AG09319 (cell line): ENCODE measurements at places on chromosomes 2 and 18.

DNA sequence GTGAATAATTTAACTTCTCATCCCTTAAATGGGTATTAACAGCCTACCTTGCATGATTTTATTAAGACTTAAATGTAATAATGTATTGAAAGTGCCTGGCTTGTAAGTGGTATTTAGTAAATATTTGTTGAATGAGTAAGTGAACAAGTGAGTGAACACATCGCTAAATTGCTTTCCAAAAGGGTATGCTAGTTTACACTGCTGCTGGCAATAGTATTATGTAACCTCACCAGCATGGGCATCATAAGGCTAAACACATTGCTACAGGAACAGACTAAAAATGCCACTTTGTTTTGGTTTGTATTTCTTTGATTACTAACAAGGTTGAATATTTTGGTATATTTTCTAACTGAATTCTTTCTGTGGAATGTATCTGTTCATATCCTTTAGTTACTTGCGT is 9.8 kb downstream of the WDR43 start:
- DNase-seq: no peak

GRCh38 chr2:120330946-120331822 is 14.8 kb upstream of the INHBB start:
- no peak for DNase-seq

DNA sequence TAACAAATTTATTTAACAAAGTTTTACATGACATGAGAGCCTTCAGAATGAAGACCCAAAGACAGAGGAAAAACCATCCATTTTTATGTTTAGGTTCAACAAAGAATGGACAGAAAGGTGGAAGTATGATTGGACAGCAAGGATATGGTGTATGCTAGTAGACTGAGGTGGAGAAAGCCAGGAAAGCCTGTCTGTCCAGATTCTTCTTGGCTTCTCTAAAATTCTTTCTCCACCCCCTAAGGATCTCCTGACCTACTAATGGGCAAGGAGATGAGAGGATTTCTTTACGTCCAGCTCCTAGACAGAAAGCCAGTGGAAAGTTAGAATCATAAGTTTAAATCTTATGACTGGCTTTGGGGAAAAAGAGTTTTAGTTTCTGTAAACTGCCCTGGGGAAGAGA is 3.0 kb downstream of the ATIC start:
- DNase-seq: no peak

DNA sequence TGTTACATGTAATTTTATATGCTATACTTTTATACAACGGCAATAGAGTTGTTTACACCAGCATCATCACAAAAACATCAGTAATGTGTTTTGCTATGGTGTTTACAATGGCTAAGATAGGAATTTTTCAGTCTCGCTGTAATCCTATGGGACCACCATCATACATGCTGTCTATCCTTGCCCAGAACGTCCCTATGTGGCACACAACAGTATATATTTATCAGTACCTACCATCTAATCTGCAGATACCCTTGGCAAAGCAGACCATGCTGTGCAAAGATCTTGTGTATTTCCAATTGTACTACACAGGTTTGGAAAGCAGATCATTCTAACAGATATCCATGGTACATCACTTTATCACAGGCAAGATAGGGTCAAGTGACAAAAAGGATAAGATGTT is 15.3 kb downstream of the RPL31 start:
- no peak for DNase-seq

DNA sequence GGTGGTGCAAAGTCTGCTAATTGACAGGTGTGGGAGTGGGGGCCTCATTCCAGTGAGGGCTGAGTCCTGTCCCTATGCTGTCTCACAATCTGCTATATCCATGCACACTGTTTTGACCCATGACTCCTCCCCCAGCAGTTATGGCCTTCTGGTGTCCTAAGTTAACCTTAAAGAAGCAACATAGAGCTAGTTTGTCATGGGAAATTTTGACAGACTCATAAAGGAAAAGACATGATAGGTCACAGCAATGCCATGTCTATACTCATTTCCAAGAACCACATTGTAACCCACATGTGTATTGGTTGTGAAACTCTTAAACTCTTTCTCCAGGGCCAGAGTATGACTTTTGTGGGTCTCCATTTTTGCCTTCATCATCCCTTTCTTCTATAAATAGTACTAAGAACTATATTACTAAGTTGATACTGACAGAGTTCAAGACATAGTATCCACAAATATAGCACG is 78.2 kb upstream of the SLC1A4 start:
- DNase-seq: no peak

DNA sequence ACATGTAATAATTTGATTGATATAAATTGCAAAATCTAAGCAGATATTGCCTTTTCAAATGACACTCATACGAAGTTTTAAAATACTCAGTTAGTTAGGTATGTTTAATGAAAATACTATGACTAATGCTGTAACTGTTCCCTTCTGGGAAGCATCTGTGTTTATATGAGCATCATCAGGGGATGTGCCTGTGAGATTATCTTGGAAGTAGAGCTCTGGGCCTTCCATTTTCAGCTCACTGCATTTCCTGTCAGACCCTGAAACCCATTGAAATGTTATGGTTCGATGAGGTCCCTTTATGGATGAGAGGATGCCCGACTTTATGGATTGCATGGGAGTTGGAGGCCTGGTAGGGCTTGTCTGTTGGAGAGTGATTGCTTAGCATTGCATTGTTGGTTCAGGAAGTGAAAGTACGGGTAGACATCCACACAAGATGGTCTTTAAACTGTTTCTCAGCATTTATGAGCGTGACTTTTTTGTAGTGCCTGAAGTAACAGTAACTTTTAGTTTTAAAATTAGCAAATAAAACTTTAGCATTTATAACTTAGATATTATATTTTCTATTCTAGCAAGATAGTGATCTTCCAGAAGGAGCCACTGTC is 28.7 kb downstream of the ELP2 start:
- DNase-seq: peak; percentile 80

DNA sequence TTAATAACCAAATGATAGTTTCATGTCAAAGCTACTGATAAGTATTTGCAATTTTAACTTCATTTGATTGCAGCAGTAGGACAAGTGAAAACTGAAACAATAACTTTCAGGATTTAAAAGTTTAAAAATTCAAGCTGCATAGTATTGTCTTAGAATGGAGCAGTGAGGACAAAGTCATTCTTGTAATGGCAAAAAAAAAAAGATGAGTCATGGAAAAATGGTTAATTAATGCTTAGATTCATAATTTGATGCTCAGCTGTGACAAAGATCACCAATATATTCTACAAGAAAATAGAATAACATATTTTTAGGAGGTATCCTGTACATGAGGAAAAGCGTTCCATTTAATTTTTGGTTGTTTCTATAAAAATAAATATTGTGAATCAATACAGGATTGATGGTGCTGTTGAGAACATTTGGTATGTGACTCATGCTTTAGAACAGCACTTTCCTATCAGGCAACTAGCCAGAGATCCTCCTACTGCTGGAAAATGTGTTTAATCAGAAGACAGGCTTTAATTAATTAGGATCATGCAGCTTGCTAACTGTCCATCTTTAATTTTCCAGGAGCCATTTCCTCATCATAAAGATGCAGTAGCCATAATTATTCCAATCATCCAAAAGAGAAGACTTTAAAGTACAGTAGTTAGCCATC is 239.0 kb upstream of the MMADHC start:
- DNase-seq: no peak

DNA sequence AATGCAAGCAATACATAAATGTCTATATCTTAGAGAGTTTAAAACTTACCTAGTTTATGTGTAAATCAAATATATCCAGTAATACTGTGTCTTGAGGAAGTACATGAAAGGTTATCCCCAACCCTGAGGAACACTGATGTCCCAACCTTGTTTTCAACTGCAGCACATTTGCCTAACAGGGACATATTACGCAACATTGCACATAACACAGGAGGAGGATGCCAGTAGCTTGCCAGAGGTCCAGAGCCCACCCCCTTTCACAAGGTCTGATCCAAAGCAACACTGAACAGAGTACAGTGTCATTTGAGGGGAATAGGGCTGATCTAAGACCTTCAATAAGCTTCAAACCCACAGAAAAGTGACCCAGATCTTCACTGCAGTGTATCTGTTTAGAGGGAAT is 678.5 kb downstream of the ARHGAP15 start:
- no peak for DNase-seq

GRCh38 chr2:20132990-20133535 is 81.6 kb upstream of the LAPTM4A start:
- DNase-seq: no peak

- no peak for DNase-seq
These were observed 56.2 kb downstream of the UXS1 start for GRCh38 chr2:106137731-106138521.

DNA sequence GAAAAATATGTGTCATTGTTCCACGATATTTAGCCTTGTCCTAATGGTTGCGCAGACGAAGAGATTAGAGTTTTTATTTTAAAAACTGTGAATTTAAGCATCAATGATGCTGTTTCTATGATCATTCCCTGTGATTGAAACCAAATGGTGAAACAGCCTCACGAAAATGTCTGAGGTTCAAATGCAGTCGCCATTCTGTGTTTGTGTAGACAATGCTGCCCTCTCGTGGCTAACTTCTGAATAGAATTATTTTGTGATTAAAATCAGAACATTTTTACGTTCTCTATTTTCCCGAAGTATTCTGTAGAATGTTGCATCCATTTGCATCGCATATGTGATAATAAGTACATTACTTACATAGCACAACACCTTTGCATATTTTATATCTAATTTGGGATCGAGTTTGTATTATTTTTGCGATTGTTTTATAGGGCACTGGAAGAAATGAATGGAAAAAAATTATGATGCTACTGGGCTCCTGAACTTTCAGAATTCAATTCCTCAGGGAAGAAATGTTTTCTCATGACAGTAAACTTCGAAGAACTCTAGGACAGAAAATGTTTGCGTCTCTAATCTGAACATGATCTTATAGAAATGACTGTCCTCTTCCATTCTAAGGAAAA is 54.8 kb upstream of the CREB1 start:
- DNase-seq: peak; percentile 46

DNA sequence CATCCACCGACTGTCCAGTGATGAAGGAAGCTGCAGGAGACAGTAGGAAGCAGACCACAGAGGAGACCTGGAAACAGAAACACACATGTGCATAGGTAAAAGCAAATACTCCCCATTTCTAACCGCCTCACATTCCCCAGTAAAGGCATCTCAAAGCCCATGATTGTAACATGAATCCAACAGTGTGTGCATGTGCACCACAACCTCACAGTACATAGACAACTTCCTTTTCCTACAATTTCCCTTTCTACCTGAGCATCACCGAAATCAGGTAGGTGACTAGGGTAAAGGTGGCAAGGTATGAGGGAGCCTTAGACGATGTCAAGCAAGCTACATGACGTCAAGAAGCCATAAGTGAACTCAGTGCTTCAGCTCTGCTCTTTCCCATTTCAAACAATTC is 30.6 kb upstream of the MREG start:
- DNase-seq: no peak

DNA sequence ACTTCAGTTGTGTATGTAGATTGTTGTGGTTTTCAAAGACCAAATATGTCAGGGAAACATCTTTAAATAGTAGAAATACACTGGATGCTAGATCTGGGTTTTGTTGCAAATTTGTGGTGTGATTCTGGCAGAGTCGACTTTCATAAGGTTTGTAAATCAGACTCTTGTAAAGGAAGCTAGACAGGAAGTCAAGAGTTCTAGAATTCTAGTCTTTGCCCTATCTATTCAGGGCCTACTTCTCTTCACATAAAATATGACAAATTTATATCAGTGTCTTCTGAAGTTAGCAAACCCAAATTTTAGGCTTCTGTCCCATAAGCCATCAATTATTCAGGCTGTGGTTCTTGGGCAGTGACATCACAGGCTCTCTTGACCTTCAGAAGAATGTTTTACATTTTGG is 1579.2 kb upstream of the PIK3C3 start:
- no peak for DNase-seq

DNA sequence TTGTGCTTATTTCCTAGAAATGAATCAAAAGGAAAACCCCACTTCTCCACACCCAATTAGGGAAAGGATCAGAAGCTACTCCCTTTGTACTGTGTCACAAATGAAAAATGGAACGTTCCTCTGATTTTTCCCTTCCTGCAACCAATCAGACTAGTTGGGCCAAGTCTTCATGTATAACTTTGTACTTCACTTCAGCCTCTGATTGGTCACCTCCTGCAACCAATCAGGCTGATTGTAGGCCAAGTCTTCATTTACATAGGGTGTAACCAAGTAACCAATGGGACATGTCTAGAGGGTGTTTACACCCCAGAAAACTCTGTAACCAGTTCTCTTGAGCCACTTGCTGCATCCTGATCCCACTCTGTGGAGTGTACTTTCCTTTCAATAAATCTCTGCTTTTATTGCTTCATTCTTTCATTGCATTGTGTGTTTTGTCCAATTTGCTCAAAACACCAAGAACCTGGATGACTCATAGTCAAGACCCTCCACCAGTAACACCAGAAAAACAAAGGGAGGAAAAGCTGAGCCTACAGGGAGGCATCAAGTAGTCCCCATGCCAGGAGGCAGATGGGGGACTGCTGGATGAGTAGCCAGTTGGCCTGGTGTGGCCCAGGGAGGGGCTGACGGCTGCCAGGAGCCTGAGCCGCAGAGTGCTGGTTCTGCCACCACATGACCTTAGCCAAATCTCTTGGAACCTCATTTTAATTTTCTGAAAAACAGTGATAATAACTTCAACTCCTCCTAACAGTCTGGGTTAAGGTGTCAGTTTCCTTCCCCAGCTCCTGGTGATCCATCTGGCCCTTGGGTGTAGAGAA is 46.1 kb downstream of the SOWAHC start:
- DNase-seq: no peak

GRCh38 chr2:237913193-237913917 is 53.5 kb upstream of the UBE2F start:
- DNase-seq: no peak

GRCh38 chr2:19783935-19784334 is 117.8 kb downstream of the TTC32 start:
- DNase-seq: no peak

GRCh38 chr18:41353777-41354528 is 601.1 kb upstream of the PIK3C3 start:
- DNase-seq: no peak

GRCh38 chr2:106885329-106885728 is 638 bp downstream of the ST6GAL2 start:
- no peak for DNase-seq

DNA sequence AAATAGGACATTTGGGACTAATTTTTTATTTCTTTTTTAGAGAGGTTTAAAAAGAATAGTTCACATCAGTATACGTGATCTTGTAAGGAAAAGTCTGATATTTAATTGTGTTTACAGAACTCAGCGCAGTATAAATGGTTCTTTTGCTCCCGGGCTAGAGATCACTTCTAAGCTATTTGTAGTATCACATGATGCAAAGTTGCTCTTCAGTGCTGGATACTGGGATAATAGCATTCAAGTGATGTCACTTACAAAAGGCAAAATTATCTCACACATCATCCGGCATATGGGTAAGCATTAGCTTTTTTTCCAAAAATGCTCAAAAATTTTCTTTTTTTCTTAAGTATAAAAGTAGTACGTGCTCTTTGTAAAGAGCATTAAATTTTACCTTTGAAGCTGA is 37.4 kb upstream of the CYP20A1 start:
- no peak for DNase-seq

- no peak for DNase-seq
These were observed 56.1 kb downstream of the DYNAP start for GRCh38 chr18:54647176-54647575.
